Activated B cell treated with CpG ODN at 0.5 μM for 24 hours (primary cell): ENCODE measurements at places on chromosomes 5 and 9. TPM values are rescaled to one million over a fixed set of nuclear protein-coding genes. Genes with fewer than 3 reads are reported as not detected.

DNA sequence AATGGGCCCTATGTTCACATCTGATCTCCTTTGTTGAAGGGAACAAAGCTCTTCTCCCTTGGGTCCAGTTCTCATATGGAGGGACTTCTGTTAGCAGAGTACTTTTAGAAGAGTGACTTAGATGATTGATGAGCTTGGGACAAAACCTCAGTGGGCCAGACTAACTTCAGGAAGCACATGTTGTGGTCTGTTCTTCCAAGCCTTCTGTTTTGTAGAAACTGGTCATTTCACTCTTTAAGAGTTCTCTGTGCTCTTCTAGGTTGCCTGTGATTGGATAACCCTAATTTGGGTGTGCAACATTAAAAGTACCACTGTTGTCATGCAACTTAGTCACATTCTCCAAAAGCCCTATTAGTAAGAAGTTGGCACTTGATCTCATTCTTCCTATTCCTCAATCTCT lies 183.5 kb upstream of the ACO1 start:
- DNase-seq = no peak
- no peaks in the 10 kb centered on the region for H3K36me3 ChIP-seq
- H3K4me1 ChIP-seq = no peaks in the 10 kb centered on the region
- H3K27ac ChIP-seq = no peak overlapping the region
- H3K4me3 ChIP-seq = no peak overlapping the region

GRCh38 chr9:36832164-36832795 lies 201.8 kb downstream of the PAX5 start:
- H3K27me3 ChIP-seq = no peaks in the 10 kb centered on the region
- peak; percentile 12 for DNase-seq
- H3K4me1 ChIP-seq = peaks cover 69% of the 10 kb centered on the region

DNA sequence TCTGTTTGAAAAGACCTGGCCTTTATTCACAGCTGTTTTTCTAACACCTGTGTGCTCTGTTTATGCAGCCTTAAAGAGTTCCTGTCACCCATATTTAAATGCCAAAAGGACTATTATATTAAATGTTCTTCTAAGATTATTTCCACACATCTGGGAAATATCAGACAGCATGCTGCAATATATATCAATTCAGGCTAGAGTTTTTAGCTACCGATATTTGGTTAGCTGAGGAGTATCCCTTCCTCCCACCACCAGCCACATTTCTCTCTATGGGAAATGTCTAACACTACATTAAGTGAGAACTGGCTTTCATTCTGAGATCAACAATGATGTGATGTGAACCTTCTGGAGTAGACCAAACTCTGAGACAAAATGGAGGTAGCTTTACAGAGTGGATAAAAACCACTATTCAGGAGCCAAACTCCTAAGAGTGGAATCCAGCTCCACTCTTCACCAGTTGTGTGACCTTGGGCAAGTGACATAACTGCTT lies 509.2 kb downstream of the ZNF608 start:
- peaks cover 13% of the 10 kb centered on the region for H3K4me1 ChIP-seq
- H3K27ac ChIP-seq = no peak overlapping the region
- H3K36me3 ChIP-seq = no peaks in the 10 kb centered on the region
- H3K27me3 ChIP-seq = no peaks in the 10 kb centered on the region

DNA sequence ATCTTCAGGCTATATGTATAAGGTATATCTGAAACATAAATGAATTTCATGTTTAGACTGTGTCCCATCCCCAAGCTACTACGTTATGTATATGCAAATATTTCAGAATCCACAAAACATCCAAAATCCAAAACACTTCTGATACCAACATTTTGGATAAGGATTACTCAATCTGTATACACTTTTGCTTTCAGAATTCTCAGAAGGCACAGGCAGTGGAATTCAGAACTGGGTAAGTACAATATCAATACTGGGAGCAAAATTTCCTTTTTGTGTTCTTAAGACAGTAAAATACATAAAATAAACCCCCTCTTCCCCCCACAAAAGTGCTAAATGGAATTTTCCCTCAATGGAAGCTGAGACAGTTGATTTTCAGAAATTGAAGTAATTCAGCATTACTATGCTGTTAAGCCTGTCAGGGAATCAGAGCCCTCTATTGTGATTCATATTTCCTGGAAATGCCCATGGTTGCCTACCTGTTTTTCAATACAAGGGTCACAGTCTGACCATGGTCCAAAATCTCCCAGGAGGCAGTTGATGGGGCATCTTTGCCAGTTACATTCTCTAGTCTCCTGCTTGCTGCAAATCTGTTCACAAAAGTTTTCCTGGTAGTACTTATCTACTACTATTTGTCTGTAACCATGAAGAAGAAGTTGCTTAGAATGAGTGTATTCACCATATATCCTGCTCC lies 12.1 kb downstream of the C6 start:
- no peak overlapping the region for H3K27ac ChIP-seq
- no peak for DNase-seq
- H3K36me3 ChIP-seq = no peaks in the 10 kb centered on the region
- H3K4me3 ChIP-seq = no peak overlapping the region

- H3K27ac ChIP-seq = no peak overlapping the region
- DNase-seq = no peak
- no peaks in the 10 kb centered on the region for H3K36me3 ChIP-seq
- no peak overlapping the region for H3K4me3 ChIP-seq
- no peaks in the 10 kb centered on the region for H3K4me1 ChIP-seq
- H3K27me3 ChIP-seq = no peaks in the 10 kb centered on the region
These were observed 42.4 kb downstream of the ALDH7A1 start for GRCh38 chr5:126552614-126553013.

DNA sequence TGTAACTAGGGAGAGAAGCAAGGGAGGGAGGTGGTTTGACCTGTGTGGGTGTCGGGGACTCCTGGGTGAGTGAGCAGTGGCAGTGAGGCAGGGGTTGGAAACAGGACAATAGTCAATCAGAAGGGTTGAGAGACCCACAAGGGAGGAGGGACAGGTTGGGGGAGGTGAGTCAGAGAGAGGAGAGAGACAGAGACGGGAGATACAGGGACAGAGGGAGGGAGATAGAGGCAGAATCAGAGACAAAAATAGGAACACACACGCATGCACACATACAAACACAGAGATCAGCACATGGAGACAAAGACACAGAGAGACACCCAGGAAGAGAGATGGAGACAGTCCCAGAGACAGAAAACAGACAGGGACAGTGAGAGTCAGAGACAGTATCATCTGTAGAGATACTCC lies 39.3 kb upstream of the PTGS1 start:
- peaks cover 18% of the 10 kb centered on the region for H3K36me3 ChIP-seq
- H3K27ac ChIP-seq = no peak overlapping the region
- H3K4me3 ChIP-seq = no peak overlapping the region
- no peaks in the 10 kb centered on the region for H3K27me3 ChIP-seq

DNA sequence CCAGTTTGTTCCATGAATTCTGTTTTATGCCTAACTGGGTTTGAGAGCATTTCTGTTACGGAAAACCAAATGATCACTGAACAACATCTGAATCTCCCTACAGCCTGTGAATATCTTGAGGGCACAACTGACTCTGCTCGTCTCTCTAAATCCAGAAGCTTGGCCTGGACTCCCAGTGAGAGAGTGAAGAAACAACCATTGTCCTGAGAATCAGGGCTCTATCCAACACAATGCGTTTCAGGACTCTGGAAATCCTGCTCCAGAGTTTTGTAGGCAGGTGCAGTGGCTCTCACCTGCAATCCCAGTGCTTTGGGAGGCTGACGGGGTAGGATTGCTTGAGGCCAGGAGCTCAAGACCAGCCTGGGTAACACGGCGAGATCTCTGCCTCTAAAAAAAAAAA lies 7.8 kb upstream of the MVB12B start:
- no peak overlapping the region for H3K27ac ChIP-seq
- no peaks in the 10 kb centered on the region for H3K36me3 ChIP-seq
- H3K4me3 ChIP-seq = no peak overlapping the region
- no peak for DNase-seq
- H3K4me1 ChIP-seq = no peaks in the 10 kb centered on the region

DNA sequence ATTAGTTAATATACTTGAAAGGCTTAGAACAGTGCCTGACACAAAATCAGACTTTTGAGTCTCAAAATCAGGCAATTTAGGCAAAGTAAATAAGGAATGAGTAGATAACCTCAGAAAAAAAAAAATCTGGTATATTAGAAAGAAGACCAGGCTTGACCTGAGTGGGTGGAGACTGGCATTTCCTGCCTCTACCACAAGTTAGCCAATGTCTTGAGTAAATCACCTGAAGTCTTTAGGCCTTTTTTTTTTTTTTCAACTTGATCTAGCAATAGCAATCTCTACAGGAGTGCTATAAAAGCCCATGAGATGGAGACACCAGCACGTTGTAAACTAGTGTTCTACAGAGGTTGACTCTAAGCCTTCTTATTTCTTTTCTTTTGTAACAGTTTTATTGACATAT lies 104.2 kb upstream of the RASEF start:
- no peaks in the 10 kb centered on the region for H3K27me3 ChIP-seq
- no peak overlapping the region for H3K27ac ChIP-seq
- DNase-seq = no peak

GRCh38 chr5:129973716-129974426 lies 69.6 kb downstream of the CHSY3 start:
- DNase-seq = no peak
- H3K4me3 ChIP-seq = no peak overlapping the region
- H3K27me3 ChIP-seq = no peaks in the 10 kb centered on the region

DNA sequence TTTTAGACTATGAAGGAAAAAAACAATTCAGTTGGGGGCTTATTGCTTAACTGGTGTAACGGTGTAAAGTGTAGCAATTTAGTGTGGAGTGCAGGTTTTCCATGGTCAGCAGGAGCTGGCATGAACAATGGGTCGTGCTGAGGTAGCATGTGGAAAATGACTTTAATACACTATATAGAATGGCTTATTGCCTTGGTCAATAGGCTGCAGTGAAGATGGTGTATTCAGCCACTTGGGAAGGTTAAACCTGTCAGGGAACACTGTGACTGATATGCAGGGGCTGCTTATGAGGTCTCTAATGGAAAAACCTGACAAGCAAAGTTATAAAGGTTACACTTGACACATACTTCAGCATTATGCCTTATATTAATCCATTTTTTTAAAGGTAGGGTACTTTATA lies 764.7 kb upstream of the ARRDC3 start:
- H3K36me3 ChIP-seq = no peaks in the 10 kb centered on the region
- H3K27me3 ChIP-seq = no peaks in the 10 kb centered on the region
- no peak for DNase-seq
- H3K4me1 ChIP-seq = no peaks in the 10 kb centered on the region
- H3K27ac ChIP-seq = no peak overlapping the region

DNA sequence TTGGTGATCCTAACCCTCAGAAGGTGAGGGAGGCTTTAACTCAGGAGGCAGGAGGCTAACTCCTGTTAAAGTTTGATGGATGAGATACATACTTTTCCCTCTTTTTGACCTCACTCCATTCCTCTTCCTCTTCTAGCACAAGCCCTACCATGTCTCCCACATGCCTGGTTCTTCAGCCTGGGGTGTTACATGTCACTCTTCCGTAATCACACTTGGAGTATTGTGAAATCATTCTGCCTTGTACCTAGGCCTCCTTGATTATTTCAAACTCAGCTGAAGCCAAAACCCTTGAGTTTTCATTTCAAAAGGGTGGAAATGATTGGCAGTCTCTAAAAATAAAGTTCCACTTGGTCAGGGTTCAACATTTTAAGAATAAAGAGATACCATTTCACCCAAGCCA lies 1.8 kb downstream of the PLAC8L1 start:
- H3K27ac ChIP-seq = no peak overlapping the region
- H3K4me1 ChIP-seq = no peaks in the 10 kb centered on the region
- no peaks in the 10 kb centered on the region for H3K36me3 ChIP-seq
- no peak for DNase-seq

- no peaks in the 10 kb centered on the region for H3K27me3 ChIP-seq
- no peak overlapping the region for H3K4me3 ChIP-seq
- no peak overlapping the region for H3K27ac ChIP-seq
These were observed 230.7 kb downstream of the SEMA6A start for GRCh38 chr5:116343961-116344360.

- H3K27me3 ChIP-seq = peaks cover 28% of the 10 kb centered on the region
- no peak for DNase-seq
- H3K4me3 ChIP-seq = no peak overlapping the region
These were observed 49.4 kb downstream of the C9orf50 start for GRCh38 chr9:129571298-129572051.

- peaks cover 8% of the 10 kb centered on the region for H3K4me1 ChIP-seq
- no peak overlapping the region for H3K27ac ChIP-seq
- H3K27me3 ChIP-seq = peaks cover 2% of the 10 kb centered on the region
- DNase-seq = no peak
- no peaks in the 10 kb centered on the region for H3K36me3 ChIP-seq
- no peak overlapping the region for H3K4me3 ChIP-seq
These were observed 17.0 kb upstream of the WHRN start for GRCh38 chr9:114522286-114522685.

- no peaks in the 10 kb centered on the region for H3K4me1 ChIP-seq
- no peak overlapping the region for H3K4me3 ChIP-seq
- H3K27ac ChIP-seq = no peak overlapping the region
- H3K36me3 ChIP-seq = no peaks in the 10 kb centered on the region
- DNase-seq = no peak
- H3K27me3 ChIP-seq = peaks cover 13% of the 10 kb centered on the region
These were observed 65.9 kb upstream of the HTR4 start for GRCh38 chr5:148720257-148720656.

DNA sequence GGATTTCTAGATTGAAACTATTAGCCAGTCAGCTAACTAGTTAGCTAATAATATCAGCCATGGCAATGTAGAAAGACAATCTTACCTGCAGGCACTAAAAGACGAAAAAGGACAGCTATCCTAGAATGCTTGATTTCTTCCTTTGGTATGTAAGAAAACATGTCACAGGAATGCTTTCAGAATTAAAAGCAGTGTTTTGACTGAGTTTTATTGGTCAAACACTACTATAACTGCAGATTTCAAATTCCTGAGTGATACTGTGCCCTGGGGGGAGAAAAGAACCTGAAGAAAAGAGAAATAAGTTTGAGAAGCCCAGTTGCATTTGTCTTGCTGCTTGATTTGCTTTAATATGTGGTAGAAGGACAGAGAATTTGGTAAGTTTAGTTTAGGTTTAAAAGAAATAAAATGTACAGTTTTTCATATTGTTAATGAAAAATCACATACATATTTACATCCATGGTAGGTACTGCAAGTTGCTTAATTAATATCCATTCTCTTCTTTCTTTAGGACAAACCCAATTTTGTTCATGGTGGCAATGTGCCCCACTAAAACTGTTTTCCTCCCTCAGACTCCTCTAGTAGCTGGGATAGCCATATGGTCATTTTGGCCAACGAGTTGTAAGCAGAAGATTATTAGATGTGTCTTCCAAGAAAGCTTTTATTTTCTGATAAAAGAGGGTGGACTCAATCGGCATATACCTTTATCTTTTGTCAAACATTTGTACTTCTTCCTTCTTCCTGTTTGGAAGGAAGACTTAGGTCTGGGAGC lies 4.3 kb upstream of the FAM169A start:
- H3K4me1 ChIP-seq = peaks cover 6% of the 10 kb centered on the region
- no peak overlapping the region for H3K4me3 ChIP-seq
- no peak overlapping the region for H3K27ac ChIP-seq
- peaks cover 16% of the 10 kb centered on the region for H3K27me3 ChIP-seq
- no peak for DNase-seq

GRCh38 chr5:138461343-138462125 lies 3.7 kb upstream of the EGR1 start:
- no peak overlapping the region for H3K27ac ChIP-seq
- no peaks in the 10 kb centered on the region for H3K36me3 ChIP-seq
- no peak overlapping the region for H3K4me3 ChIP-seq
- no peaks in the 10 kb centered on the region for H3K27me3 ChIP-seq
- H3K4me1 ChIP-seq = peaks cover 40% of the 10 kb centered on the region

The TMEM252 gene
- total RNA-seq = not detected in 2 replicates

The INIP gene
- total RNA-seq = 31.1 and 32.1 TPM in 2 replicates

The PTGES gene
- not detected in 2 replicates for total RNA-seq

The ANKRD33B gene
- 156 and 170 TPM in 2 replicates for total RNA-seq
